ENCODE measurements at places on chromosomes 4 and X.

DNA sequence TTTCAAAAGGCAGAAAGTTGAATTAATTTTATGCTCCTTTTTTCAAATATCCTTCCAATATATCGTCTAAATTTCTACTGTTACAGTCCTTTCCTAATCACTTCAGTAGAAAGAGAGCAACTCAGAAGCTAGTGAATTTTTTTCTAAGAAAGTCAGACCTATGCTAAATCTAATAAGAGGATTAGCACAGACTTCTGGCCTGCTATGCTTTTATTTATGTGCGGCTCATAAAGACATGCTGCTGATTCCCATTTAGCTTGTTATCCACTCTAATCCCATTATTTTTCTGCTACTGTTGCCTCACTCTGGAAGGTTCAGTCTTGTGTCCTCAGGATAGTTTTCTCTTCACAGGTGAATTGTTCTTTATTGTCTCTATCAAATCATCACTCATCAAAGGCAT lies 473.5 kb upstream of the FAM241A start:
- no peak for DNase-seq

GRCh38 chr4:175412746-175413145 lies 399.3 kb downstream of the GPM6A start:
- no peak for DNase-seq

GRCh38 chrX:80485543-80485942 lies 65.3 kb downstream of the TENT5D start:
- no peak for DNase-seq

DNA sequence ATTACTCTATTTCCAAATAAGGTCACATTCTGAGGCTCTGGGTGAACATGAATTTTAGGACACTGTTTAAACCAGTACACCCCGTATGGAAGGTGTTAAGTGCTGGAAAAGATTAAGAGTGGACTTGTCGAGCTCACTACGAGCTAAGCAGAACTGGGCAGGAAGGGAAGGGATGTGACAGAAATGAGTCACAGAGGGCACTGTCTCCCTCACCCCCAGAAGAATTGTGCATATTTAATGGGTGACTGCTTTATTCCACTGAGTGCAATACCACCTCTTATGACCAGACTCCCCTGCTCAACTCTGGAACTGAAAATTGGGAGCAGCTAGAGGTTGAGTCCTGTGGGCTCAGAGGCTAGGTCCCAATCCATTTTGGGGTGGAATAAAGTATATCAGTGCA lies 187.4 kb upstream of the RPS6KA3 start:
- DNase-seq, result no peak

GRCh38 chrX:65203545-65203944 lies 227.3 kb upstream of the ZC4H2 start:
- DNase-seq, result no peak
